Stimulated activated CD4-positive, alpha-beta T cell treated with anti-CD3 and anti-CD28 coated beads, TNF-alpha, amount 100 ng/mL, for 1 hour (primary cell): ENCODE measurements at places on chromosomes 5 and 9.

DNA sequence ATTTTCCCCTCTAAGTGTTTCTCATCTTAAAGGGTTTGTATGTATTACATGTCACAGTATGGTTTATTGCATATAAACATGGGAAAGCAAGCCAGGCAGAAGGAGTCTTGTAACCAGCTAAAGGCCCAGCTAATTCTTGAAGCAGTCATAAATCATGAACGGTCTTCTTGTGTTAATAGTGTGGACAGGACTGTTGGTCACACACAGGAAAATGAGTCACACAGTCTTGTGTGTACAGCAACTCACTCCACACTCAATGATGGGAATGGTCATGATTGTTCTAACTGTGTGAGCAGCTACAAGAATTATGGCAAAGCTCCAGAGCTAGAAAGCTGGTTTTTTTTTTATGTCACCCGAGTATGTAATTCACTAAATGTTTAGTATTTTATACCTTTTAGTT is 123.9 kb downstream of the GHR start:
- no peak for DNase-seq

- no peak for DNase-seq
Measured at GRCh38 chr5:135058331-135058732, 24.3 kb upstream of the PITX1 start.

DNA sequence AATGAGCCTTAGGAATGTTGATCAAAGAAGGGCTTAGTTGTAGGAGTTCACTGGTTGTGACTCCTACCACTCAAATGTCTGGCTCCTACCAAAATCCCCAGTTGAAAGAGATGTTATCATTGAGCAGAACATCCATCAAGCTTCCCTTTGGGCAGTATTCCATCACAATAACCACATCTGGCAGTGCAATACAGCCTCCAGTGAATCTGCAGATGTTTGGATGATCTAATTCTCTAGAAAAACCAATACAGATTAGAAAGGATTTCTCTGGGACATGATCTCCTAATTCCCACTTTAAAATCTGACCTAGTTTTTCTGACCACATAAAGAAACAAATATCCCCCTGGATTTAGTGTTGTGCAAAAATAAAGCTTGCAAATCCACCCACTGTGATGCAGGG is 81.6 kb downstream of the TMEM215 start:
- DNase-seq = no peak

DNA sequence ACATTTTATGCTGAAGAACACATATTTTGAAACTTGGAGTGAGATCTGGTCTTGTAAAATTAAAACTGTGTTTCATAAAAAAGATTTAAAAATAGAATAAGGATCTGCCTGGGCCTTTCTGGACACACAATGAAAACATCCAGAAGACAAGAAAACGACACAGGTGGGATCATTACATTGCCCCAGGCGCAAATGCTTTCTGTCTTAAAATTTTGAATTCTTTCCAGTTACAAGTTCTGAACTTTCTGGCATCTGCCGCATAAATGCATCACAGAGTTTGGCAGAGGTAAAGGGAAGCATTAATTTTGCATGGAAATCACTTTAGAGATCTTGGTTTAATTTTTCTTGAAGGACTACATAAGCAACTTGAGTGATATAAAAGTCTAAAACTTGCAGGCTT is 219.6 kb downstream of the WDR70 start:
- DNase-seq = no peak

- DNase-seq = no peak
Measured at GRCh38 chr5:126450346-126450745, 27.1 kb downstream of the GRAMD2B start.

GRCh38 chr5:1190278-1190677 is 11.1 kb upstream of the SLC6A19 start:
- DNase-seq = no peak

GRCh38 chr9:124834591-124834990 is 18.7 kb upstream of the WDR38 start:
- DNase-seq = no peak

DNA sequence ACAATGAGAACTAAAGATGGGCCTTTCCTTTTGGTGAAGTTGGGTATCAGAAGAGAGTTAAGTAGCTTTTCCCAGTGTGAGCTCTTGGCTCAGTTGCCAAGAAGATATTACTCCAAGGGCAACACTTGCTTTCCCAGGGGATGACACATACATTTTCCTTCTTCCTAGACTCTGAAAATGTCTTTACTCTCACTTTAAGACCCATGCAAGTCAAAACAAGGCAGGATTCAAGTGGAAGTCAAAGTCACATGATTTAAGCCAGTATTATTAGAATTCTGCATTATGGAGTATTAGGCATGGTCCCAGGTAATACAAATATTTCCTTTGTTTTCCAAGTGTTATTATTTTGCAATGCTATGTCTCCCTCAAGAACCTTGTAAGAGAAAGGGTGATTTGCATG is 175.1 kb downstream of the PPP2R2B start:
- DNase-seq = no peak

DNA sequence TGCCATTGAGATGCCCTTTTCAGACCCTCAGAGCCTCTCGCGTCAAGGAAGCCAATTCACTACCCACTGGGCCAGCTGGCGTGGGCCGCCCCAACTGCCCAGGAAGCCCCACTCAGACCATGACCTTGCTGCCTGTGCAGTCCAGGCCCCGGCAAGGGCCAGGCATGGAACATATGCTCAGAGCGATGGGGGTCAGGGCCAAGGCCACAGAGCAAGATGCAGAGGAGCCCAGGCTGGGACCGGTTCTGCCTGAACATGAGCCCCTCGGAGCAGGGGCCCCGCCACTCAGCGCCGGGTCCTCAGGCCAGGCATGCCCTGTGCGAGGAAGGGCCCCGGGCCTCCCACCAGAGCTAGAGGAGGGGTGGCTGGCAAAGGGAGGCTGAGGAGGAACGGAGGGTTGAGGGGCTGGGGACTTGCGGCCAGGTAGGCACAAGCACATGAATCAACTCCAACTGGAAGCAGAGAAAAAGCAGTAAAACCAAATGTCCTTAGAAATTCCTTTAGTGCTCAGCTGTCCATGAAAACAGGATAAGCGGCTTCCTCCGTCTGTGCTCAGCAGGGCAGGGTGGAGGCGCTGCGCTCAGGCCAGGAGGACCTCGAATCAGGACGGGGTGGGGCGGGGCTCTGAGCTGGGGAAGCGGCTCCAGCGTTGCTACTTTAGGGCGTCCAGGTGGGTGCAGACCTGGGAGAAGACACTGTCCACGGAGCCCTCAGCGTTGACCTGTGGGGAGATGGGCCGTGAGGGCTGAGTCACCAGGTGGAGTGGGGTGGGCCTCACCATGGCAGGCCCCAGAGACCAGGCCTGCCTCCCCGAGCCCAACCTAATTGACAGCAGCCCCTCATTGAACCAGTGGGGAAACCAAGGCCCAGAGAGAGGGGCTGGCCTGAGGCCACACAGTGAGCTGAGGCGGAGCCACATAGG is 9.9 kb downstream of the AK1 start:
- no peak for DNase-seq

GRCh38 chr9:115591584-115591984 is 473.6 kb upstream of the TNC start:
- DNase-seq = no peak

GRCh38 chr5:27701931-27702903 is 663.8 kb upstream of the CDH9 start:
- DNase-seq = no peak

- no peak for DNase-seq
Measured at GRCh38 chr5:143613329-143613728, 198.6 kb upstream of the HMHB1 start.

DNA sequence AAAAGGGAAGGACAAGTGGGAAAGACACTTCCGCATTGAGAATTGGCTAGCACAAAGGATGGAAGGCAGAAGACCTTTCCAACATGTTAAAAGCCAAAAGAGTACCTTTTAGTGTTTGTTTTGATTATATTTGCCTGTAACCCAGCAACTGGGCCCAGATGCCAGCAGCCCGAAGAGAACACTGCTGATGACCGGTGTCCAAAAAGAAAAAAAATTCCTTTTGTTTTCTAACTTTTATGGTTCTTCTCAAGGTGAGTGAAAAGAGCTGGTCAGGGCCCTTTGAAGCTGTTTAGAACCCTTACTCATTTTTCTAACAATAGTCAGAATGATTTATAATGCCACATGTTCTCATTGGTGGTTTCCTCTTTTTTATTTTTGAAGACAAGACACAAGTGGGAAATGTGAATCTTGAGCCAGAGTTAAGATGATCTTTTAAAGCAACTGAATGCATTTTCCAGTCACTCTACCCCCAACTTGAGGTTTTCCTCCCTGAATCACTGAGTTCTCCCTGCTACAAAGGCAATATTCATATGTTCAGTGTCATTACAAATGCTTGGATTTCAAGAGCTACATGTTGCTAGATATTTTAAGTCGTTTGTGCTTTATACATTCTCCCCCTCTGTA is 32.3 kb upstream of the ZNF462 start:
- DNase-seq = no peak

GRCh38 chr5:8059337-8059736 is 190.4 kb downstream of the MTRR start:
- DNase-seq = no peak

DNA sequence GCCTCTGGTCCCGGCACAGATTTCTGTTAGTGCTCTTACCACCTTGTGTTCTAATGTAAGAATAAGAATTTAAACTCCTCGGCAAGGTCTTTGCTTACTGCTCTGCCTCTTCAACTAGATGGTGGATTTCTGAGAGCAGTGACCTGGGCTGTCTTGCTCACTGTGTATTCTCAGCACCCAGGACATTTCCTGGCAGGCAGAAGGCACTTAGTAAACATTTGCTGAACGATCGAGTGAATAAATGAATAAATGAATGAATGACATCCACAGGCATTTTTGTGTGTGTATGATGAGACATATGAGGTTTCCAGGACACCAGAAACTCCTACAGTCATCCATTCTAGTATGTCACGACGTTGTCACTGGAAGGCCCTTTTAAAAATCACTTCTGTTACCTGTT is 143.2 kb downstream of the BOD1 start:
- DNase-seq = no peak

- no peak for DNase-seq
Measured at GRCh38 chr5:84218546-84218945, 166.1 kb downstream of the EDIL3 start.

- no peak for DNase-seq
Measured at GRCh38 chr9:6029604-6030274, 14.3 kb upstream of the RANBP6 start.

GRCh38 chr9:71987471-71988371 is 72.7 kb downstream of the C9orf57 start:
- DNase-seq = no peak

GRCh38 chr5:86679529-86679928 is 61.8 kb downstream of the COX7C start:
- no peak for DNase-seq
